Amygdala (tissue), 56 donors: ENCODE measurements at places on chromosomes 16 and 17.

GRCh38 chr17:5819921-5820685 is 235.8 kb upstream of the NLRP1 start:
- DNase-seq, result no peak

DNA sequence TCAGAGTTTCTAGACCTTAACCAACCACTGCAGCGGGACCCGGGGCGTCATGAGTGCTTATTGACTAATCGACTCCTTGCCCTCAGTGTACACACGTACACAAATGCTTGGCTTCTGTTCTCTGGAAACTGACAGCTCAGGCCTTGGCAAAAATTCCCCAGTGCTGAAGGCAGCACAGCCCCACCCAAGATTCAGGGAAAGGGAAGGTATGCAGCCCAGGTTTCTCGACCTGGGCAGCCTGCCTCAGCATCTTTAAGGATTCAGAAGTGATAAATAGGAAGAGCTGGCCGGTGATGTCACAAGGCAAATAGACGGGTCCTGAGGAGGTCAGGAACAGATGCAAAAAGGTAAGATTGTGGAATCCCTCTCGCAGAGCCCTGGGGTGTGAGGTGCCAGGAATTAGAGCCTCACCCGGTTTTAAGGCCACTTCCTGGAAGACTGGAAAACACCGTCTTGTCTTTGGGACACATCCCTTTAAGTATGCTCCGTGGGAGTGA is 9.0 kb upstream of the CDH3 start:
- no peak for DNase-seq

- DNase-seq, result peak; percentile 36
Measured at GRCh38 chr16:85350973-85351372, 238.7 kb upstream of the CIBAR2 start.

DNA sequence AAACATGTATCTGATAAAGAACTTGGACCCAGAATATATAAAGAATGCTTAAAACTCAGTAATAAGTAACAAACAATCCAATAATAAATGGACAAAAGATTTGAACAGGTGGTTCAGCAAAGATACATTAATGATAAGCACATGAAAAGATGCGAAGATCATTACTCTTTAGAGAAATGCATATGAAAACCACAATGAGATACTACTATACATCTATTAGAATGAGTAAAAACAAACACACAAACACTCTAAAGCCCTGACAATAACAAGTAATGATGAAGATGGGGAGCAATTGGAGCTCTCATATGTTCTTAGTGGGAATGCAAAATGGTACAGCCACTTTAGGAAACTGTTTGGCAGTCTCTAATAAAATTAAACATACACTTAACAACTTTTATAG is 29.1 kb downstream of the OSBPL7 start:
- no peak for DNase-seq

DNA sequence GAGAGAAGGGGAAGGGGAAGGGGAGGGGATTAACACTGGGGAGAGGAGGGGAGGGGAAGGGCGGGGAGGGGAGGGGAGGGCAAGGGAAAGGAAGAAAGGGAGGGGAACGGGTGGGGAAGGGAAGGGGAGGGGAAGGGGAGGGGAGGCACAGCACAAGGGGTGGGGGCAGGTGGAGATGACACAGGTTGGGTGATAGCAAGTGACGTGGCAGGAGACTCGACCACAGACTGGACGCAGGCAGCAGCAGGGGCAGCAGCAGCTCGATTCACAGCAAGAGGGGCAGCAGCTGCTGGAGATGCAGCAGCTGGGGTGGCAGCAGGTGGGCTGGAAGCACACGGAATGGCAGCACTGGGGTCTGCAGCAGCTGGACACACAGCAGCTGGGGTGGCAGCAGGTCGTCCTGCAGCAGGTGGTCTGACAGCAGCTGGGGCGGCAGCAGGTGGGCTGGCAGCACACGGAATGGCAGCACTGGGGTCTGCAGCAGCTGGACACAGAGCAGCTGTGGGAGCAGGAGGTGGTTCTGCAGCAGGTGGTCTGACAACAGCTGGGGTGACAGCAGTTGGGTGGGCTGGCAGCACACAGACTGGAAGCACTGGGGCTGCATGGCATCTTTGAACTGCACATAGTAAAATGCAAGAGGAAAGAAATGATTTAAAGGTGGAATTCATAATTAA is at the start of gene KRTAP4-16:
TSS of gene KRTAP4-16 (minus strand) at position 624 of the 674 bp plus-strand sequence. CDS start at position 624, 0 bp downstream.
- DNase-seq, result no peak

DNA sequence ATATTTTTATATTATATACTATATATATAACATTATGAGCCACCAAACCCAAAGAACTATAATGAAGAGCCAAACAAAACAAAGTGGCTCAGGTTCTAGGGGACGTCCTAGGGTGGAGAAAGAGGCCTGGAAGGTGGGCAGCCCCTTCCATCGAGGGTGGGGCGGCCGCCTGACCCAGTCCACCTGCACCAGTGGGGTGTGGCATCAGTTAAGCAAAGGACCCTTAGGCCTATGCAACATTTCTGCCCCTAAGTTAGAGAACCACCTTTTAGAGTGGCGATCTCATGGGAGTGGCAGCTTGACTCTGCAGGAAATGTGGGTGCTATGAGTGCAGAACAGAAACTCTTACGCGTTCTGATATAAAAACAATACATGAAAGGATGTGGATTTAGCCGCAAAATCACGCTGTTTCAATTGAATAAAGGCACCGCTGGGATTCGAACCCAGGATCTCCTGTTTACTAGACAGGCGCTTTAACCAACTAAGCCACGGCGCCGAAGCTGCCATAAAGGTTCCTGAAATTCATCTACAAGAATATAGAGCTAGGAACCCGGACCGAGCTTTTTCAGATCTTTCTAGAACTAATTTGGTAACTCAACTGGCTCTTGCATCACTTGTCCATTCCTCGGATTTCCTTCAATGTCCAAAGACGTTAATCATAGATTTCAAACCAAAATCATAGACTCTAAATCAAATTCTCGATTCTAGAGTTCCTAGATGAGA is 15.6 kb upstream of the AURKB start:
- no peak for DNase-seq

DNA sequence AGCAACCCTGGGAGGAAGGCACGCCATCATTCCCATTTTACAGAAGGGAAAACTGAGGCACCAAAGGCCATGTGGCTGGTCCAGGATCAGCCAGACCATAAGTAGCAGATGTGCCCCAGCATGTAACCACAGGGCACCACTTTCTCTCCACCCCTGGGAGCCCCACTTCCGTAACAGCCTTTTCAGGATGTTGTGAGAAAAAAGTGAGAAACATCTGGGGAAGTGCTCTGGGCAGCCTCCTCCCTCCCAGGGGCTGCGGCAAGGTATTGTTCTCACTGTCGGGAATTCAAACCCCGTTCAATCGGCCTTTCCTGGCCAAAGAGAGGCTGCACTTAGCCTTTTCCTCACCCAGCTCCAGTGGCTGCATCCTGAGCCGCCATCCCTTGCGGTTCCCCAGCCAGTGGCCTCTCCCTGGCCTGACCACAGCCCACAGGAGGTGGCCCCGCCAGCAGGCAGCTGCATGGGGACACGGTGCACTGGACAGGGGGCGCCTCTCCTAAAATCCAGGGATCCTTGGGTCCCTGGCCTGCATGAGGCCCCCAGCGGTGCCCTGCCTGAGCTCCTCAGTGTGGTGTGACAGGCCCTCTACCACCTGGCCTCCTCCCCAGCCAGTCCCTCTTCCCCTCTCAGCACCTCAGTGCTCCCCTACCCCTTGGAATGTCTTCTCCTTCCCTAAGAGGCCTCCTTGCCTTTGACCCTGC is 5.7 kb upstream of the CDH5 start:
- DNase-seq, result no peak

GRCh38 chr17:42632949-42633444 is 23.5 kb downstream of the TUBG1 start:
- DNase-seq, result no peak

GRCh38 chr16:54040975-54041374 is 245.6 kb downstream of the IRX3 start:
- DNase-seq, result no peak

DNA sequence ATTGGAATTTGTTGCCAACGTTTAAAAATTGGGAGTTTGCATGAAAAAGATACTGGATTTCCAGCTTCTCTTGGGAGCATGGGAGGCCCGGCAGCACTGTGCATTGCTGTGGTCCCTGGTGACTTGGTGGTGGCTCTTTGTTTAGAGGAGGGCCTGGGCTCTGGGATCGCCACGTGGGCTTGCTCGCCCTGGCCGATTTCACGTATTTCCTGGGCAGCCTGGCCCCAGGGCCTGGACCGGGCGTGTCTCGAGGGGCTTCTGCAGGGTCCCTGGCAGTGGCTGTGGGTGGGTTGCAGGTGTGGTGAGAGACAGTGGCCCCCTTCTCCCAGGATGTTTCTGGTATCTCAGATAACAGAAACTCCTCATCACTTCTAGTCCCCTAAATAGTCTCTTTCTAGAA is 67.9 kb downstream of the ATP2C2 start:
- DNase-seq, result no peak

DNA sequence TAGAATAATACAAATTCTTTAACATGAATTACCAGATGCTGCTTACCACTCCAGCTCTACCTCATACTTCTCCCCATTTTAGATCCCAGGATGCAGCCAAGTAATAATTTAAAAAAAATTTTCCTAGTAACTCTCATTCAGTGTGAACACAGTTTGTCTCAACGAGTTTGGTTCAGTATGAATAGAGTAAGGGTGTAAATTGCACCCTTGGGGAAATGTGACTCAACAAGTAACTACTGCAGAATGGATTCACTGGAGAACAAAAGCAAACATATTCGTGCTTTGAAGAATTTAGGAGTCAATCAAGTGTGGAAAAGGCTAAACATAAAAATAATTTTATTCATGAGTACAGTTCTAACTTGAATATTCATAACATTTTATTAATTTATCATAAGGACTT is 23.0 kb downstream of the KCNJ16 start:
- DNase-seq, result no peak

DNA sequence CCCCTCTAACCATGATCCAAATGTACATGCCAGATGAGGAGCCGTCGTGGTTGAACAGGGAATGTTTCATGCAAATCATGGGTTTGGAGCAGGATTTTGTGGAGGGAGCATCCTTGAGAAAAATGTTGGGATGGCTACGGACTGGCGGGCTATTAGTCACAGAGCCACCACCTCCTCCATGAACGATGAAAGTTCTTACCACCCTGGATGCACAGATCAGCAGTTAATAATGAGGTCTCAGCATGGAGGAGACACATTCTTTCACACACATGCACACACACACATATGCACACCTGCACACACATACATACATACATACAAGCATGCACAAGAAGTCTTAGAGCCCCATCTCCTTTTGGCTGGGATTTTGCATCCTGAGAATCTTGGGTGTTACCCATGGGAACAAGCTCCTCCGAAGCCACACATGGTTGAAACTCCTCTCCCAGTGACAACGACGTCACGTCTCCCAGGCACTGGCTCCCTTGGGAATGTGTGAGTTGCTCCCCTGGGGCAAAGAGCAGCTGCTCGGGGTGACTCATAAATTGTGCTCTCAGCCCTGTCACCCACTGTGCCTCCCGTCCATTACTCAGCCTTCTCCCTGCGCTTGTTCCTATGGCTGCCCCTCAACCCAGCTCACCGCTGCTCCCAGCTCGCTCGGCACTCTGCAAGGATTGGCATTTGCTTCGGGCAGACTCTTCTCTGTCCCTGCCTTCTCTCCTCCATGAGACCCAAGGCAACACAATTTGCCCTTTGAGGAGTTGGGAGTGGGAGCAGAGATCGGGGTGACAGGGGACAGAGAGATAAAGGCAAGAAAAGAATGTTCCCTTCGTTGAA is 344.6 kb downstream of the SOX9 start:
- DNase-seq, result no peak

DNA sequence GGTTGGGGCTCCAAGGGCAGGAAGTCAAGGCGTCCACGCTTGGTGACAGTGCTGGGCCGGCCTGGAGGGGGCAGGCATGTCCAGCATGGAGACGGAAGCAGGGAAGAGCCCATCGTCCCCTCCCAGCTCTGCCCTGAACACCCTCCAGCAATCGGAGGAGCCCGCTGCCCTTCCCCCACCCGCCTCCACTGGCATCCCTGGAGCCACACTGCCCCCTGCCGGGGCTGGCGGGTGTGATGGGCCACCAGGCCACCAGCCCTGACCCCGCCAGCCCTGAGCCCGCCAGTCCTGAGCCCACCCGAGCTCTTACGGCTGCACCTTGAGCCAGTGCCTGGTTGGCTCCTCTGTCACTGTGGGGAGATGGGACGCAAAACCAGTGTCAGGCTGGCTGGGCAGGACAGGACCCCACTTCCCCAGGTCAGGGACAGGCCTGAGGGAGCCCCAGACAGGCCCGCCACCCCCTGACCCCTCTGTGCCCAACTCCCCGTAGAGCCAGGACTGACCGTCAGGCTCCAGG is 4.1 kb upstream of the CDH15 start:
- DNase-seq, result peak; percentile 74

GRCh38 chr16:27691721-27692120 is 141.8 kb downstream of the KATNIP start:
- DNase-seq, result no peak
